ENCODE measurements at places on chromosomes 2 and 18.

GRCh38 chr18:12543697-12544096 lies 114.2 kb downstream of the SPIRE1 start:
- DNase-seq = no peak

DNA sequence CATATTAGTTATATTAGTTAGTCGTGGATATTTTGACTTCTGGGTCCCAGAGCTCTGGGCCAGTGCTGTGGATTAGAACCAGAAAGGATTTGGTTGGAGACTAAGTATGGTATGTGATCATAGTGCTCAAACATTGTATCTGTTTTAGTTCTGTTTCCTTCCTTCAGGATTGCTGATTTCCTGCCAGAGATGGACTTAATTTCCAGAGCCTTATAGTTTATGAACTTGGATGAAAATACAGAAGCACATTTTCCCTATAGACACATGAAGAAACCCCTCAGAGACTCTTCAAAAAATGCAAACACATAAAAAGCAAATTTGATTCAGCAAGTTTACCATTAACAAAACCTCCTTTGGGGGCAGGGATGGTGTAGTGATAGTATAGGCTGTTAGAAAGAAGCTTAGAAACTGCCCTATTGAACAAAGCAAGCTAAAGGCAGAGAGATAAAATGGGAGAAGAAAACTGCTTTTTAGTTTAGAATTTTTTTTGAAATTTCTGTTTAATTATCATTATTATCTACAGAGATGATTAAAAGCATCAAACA lies 88.7 kb upstream of the EFEMP1 start:
- DNase-seq = no peak

GRCh38 chr2:158530829-158531228 lies 74.1 kb downstream of the PKP4 start:
- no peak for DNase-seq

- no peak for DNase-seq
These were observed 407.4 kb downstream of the NRXN1 start for GRCh38 chr2:50624506-50624905.

- DNase-seq = no peak
These were observed 164.2 kb downstream of the ANTXR1 start for GRCh38 chr2:69177063-69177771.

- DNase-seq = peak; percentile 36
These were observed 17.4 kb upstream of the MRPL33 start for GRCh38 chr2:27754138-27754588.

- DNase-seq = no peak
These were observed 268.9 kb upstream of the SMIM21 start for GRCh38 chr18:75696391-75696790.

GRCh38 chr2:196601430-196602306 lies 37.8 kb upstream of the CCDC150 start:
- no peak for DNase-seq

DNA sequence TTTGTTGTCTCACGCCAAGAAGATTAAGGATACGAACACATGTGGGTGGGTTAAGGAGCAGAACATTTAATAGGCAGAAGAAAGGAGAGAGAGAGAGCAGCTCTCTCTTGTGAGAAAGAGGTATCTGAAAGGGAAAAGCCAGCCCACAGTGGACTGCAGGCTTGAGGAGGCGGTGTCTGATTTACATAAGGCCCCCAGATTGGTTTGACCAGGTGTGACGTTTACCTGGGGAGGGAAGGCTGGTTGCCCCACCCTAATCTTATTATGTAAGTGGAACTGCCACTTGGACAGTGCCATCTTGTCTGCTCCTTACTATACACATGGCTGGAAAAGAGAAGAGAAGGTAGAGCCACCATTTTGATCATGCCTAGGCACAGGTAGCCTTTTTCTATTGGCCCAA lies 189.2 kb downstream of the NCK2 start:
- no peak for DNase-seq

- no peak for DNase-seq
These were observed 96.8 kb downstream of the VAPA start for GRCh38 chr18:10010611-10011015.

- no peak for DNase-seq
These were observed 3.5 kb downstream of the CNNM4 start for GRCh38 chr2:96764253-96764637.

DNA sequence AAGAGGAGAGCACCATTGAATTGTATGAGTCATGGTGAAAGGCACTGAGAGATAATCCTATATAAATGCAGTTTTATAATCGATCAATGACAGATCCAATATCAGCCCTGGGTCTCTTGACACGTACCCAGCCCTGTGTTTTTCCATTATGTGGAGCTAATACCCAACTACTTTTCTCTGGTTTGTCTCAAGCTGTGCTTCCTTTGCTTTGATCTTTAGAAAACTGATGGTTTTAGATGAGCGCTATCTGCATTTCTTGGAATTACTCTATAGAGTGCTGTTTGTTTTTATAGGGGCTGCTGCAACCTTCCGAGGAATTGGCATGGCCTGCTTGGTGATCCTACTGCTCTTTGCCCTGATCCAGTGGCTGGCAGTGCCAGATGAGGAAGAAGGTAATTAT lies 45.0 kb downstream of the NEMP2 start:
- DNase-seq = no peak

GRCh38 chr2:31903109-31903780 lies 107.6 kb downstream of the MEMO1 start:
- no peak for DNase-seq
